ENCODE measurements at places on chromosomes 5 and 9.

DNA sequence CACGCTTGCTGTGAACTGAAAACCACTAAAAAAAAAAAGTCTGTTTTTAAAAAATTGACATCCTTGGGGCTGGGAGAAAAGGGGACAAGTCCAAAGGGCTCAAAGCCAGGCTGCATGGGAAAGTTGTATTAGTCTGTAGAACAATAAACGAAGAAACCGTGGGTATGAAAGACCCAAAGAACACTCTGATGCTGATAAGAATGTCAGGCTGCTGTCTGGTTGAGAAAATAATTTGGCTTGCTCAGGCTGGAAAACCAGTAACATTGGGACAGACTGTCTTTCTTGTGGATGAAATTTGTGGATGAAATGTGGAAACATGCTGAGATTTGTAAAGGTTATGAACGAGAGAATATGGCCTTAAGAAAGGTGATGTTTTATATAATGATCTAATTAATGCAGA is 68.5 kb upstream of the HSPB3 start:
- DNase-seq: no peak

DNA sequence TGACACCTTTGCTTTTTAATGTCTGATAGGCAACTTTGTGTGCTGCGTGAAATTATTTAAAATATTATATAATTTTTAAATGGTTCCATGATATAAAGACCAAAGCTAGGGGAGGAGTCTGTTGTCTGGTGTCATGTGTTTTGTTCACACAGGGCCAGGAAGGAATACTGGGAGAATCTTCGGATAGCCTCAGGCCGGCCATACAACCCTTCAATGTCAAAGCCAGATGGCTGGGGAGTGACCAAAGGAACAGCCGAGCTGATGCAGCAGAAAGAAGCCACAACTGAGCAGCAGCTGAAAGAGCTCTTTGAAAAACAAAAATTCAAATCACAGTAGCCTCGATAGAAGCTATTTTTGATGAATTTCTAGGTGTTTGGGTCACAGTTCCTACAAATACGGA is 19.2 kb downstream of the BHMT start:
- no peak for DNase-seq

DNA sequence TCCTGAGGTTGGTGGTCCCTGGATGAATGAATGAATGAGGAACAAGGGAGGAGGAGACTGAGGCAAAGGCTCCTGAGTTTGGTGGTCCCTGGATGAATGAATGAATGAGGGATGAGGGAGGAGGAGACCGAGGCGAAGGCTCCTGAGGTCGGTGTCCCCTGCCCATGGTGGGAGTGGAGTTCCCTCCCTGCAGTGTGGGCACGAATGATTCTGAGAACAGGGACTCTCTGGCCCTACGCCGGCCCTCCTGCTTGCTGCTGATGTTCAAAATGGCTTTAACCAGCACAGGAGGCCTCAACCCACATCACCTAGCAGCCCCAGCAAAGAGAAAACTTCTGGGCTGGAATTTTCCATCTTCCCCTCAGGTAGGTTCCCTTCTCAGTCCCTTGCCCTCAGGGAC is 377.8 kb downstream of the IRX2 start:
- DNase-seq: no peak

DNA sequence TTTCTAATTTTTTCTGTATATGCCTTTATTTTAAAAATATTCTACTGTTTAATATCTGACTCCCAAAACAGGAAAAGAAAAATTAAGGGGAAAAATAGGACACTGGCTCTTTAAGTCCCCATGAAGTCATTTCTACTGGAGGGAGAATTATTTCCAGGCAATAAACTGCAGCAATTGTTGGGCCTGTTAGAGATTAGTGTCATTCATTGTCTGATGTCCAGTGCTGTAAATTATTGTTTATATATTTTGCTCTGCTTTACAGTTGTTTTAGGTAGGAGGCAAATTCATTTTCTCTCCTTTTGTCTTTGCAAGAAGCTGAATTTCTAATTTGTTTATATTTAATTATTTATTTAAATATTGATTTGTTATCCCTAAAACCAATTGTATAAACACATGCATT is 906.0 kb upstream of the CDH10 start:
- no peak for DNase-seq

DNA sequence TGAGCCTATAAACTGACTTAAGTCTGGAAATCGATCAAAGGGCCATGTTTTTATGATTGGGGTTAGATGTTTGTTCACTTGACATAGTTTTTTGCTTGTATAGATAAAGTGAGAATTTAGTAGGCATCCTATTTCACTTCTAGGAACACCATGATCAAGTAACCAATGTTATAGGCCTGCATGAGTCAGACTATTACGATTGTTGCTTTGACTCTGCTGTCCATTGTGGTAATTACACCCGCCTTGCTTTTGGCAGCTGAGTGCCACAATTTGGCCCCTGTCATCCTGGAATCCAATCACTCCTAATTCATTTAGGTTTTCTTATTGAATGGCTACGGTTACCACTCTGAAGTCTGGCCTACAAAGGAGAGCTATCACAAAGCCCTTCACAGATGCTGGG is 67.8 kb upstream of the IL33 start:
- no peak for DNase-seq

DNA sequence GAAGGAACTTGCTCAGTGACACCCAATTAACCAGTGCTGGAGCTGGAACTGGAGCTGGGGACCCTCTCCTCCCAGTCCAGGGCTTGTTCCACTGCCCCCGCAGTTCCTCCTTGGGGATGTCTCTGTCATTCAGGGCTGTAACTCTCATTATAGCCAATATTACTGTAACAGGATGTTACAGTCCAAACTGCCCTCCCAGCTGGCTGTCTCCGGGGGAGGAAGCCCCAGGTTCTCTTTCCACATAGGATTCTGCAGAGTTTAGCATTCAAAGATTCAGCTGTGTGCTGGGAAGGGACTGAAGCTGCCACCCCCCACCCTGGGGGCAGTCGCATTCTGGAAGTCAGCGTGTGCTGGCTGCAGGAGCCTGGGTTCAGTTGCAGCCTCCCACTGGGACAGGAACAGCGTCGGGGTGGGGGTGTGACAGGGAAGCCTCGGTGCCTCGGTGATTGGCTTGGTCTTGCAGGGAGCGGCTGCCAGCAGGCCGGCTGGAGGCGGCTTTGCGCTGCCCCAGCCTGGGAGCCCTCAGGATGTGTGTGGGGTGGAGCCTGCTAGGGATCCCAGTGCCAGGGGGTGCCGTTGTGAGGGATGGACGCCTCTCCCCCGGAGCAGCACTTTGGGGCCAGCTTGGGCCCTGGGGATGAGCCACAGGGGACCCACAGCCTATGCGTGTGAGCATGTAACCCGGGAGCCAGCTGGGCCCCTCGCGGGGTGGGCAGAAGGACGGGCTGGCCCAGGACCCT is 101.1 kb downstream of the RGS3 start:
- no peak for DNase-seq

DNA sequence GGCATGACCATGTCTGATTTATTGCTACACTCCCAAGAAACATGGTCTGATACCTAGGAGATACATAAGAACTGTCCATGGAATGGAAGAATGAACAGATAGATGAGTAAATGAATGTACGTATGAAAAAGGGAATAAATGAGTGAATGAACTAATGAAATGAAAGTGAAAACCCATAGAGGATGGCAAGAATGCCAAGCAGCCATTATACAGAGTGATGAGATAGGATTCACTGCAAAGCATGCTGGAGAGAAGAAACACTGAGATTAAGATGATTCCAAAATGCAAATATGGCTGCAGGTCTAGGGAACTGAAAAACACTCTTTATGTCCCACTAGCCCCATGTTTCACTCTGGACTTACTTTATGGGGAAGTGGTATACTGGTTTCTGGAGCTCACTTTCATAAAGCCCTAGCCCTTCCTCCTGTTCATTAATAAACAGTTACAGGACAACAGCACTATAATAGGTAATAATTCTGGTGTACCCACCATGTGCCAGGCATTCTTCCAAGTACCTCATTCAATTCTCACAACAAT is 170.3 kb upstream of the RAD23B start:
- no peak for DNase-seq

- no peak for DNase-seq
These were observed 436.2 kb downstream of the GABRG2 start for GRCh38 chr5:162503796-162504195.

DNA sequence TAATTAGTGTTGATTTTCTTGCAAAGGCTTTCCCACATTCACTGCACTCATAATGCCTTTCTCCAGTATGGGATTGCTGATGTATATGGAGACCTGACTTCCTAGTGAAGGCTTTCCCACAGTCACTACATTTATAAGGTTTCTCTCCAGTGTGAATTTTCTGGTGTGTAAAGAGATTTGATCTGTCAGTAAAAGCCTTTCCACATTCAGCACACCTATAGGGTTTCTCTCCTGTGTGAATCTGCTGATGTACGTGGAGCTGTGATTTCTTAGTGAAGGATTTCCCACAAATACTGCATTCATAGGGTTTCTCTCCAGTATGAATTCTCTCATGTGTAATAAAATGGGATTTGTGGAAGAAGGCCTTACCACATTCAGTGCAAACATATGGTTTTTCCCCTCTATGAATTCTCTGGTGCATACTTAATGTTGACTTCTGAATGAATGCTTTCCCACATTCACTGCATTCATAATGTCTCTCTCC is 31.1 kb downstream of the ZNF484 start:
- DNase-seq: no peak

DNA sequence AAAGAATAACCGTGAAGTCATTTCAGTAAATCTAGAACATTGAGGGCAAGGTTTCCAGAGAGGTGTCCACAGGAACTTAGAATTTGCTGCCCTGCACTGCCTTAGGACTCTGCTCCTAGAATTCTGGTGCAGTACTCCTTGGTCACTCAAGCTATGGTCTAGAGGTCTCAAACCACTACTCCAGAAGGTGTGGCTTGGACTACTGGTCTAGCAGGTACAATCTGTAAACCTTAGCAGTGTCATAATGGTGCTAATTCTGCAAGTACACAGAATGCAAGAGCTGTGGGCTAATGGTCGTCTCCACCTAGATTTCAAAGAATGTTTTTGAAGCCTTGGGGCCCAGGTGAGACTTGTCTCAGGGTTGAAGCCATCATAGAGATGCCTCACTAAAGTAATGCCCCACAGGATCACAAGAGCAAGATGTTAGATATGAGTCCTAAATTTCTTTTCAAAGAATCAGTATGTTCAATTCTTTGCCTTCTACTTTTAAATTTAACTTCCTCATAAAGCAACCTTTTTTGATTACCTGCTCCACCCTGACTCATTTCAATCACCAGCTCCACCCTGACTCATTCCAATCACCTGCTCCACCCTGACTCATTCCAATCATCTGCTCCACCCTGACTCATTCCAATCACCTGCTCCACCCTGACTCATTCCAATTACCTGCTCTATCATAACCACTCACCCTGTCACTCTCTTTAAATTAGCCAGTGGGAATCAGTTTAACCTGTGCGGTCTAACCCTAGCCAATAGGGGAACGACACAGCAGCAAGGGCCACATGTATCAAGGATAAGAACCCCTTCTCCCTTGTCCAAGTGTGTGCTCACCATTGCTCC is 1111.8 kb upstream of the ACO1 start:
- DNase-seq: no peak

DNA sequence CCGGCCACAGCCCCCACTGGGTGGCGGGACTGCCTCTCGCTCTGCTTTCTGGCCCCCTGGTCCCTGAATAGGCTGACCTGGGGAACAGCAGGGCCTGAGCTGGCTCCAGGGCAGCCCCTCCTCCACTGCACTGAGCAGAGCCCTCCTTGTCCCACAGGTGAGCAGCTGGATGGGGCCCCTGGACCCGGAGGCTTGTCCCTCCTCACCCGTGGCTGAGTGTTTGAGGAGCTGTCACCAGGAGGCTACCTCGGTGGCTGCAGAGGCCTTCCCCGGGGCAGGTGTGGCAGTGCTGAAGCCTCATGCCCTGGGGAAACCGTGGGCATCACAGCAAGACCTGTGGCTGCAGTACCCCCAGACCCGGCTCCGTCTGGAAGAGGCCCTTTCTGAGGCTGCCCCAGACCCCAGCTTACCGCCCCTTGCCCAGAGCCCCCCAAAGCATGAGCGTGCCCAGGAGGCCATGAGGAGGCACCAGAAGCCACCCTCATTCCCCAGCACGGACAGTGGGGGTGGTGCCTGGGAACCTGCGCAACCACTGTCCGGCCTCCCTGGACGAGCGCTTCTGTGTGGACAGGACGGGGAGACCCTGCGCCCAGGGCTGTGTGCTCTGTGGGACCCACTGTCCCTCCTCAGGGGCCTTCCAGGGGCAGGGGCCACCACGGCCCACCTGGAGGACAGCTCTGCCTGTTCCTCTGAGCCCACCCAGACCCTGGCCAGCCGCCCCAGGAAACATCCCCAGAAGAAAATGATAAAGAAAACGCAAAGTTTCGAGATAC is 28.5 kb upstream of the LRRC14B start:
- DNase-seq: no peak
